ENCODE measurements at places on chromosomes 13 and 19.
A peak's percentile ranks its signal among the peaks of the same experiment; 100 is the strongest.

DNA sequence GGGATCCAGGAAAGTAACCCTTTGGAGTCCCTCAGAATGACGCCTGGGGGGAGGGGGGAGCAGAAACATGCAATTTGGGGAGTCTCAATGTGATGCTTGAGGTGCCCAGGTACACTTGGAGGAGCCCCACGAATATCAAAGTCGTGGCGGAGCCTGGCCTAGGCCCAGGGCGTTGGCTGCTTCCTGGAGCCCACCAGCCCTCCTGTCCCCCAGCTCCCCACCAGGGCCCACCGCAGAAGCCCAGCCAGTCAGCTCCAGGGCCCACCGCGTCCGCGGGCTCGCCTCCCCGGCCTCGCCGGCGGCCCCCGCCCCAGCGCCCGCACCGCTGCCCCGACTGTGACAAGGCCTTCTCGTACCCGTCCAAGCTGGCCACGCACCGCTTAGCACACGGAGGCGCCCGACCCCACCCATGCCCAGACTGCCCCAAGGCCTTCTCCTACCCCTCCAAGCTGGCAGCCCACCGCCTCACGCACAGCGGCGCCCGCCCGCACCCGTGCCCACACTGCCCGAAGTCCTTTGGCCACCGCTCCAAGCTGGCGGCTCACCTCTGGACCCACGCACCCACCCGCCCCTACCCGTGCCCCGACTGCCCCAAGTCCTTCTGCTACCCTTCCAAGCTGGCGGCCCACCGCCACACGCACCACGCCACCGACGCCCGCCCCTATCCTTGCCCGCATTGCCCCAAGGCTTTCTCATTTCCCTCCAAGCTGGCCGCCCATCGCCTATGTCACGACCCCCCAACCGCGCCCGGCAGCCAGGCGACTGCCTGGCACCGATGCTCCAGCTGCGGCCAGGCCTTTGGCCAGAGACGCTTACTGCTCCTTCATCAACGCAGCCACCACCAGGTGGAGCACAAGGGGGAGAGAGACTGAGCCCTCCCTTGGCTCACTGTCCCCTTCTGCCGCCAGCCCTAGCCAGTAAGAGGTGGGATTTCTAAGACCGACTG, 2.1 kb downstream of the ZNF575 start:
- peak; percentile 42 for DNase-seq

DNA sequence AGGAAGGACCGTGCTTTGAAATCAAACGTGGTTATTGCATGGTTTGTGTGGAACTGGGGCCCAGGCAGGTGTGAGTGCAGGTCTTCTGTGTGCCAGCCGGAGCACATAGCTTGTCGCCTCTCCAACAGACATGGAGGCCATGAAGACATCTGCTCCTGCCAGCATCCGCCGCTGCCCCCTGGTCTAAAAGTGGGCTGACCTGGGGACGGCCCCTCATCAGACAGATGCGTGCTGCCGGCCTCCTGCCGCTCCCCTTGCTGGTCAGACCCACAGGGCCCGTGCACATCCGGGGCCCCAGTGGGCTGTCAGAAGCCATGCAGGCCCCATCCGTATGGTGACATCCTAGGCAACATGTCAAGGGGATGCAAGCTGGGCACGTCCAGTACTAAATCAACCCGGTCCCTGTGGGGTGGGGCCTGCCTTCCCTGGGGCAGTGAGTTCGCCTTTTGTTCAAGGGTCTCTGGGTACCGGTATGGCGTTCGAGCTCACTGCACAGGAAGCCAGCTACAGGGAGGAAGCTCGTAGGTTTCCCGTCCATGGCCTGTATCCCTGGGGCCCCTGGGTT, 88.0 kb upstream of the MCF2L start:
- DNase-seq = no peak

- peak; percentile 84 for DNase-seq
These were observed 75.1 kb downstream of the GNG7 start for GRCh38 chr19:2627319-2627829.

- no peak for DNase-seq
These were observed 48.3 kb downstream of the SLAIN1 start for GRCh38 chr13:77745784-77746183.

DNA sequence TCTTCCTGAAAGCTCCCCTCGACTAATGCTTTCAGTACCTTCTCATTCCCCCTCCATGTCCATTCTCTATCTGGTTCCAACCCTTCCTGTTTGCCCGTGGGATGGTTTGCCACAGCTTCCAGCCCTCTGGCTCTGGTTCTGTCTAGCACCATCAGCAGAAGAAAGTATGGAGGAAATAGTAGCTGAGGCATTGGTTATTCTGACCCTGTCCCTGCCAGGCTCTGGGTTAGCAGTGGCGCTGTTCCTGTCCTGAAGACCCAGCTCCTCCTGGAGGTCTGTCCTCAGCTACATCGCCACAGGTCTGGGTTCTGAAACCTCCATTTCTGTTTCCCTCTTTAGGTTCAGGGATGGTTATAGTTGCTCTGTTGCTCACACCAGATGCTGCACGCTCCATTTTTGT, 604.6 kb upstream of the GPC6 start:
- no peak for DNase-seq

DNA sequence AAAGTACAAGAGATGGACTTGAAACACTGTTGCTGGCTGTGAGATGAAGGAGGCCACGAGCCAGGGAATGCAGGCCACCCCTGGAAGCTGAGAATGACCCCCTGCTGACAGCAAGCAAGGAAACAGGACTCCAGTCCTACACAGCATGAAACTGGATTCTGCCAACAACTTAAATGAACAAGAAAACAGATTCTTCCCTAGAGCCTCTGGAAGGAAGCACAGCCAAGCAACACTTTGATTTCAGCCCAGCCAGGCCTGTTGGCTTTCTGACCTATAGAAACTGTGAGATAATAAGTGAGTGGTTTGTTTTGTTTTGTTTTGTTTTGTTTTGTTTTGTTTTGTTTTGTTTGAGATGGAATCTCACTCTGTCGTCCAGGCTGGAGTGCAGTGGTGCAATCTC, 105.3 kb upstream of the CACNA1A start:
- no peak for DNase-seq

DNA sequence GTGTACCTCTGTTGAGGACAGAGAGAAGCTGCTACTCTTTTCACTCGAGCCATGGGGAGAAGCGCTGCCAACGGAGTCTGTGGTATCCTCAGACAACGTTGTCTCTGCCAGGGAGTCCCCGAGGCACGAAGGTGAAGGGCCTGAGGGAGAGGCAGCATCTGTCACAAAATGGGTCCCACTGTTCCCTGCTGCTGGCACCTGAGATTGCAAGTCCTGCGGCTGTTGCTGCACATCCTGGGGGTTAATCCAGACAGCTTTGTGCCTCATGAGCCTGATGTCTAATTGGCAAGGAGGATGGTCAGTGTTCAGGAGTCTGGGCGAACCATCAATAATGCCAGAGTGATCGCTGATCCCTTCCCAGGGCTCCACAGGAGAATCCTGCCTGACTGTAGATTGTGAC, 15.0 kb downstream of the RUBCNL start:
- no peak for DNase-seq

DNA sequence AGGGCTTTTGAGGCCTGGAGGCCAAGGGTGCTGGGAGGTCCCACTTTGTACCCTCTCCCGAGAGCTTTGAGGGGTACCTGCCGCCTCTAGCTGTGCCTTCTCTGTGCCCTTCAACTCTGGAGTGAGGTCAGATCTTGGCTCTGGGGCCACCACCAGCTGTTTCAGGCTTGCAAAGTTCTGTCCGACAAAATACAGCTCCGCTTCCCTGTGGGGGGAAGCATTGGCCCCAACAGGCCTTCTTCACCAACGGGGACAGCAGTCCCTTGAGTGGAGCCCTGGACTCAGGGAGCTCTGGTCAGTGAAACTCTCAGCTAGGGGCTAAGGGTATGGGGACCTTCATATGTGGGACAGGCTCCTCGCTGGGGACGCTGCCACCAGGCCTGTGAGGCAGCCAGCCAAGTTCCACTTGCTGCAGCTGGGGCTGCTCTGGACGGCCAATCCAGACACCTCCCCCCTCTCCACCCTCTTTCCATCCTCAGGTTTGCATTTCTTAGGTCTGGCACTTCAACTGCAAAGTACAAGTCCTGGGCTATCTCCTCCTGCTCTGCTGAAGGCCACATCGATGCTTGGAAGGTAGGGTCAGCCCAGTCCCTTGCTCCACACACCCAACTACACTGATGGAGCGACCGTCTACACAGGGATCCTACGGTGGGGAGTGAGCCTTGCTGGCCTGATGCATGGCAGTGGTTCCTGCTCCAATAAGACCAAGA, 46.8 kb downstream of the C13orf46 start:
- no peak for DNase-seq

- DNase-seq = no peak
These were observed 11.6 kb upstream of the HTR2A start for GRCh38 chr13:46908501-46908900.

DNA sequence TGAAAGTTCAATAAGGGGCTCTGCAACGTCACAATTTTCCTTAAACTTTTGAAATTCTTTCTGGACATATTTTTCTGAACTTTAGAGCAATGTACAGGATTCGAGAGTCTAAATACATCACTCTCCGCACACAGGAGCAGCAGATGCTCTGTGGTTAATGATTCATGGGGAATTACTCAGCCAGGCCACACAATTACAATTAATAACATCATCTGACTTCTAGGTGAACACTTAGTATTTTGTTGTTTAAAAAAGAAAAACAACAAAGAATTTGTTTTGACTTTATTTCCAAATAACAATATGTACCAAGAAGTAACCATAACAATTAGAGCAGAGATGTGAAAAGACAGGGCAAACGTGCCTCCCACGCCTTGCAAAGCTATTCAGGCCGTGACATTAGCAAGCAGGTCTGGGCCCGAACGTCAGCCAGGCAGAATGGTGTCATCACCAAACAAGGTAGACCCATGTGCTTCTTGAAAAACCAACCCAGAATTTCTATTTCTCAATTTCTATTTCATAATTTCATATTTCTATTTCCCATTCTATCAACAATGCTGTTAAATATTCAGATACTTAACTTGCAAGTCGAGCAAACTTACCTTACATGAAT, 236.3 kb downstream of the COL4A1 start:
- no peak for DNase-seq
